Caco-2 (cell line): ENCODE measurements at places on chromosomes 1 and 21.

GRCh38 chr21:44269090-44269489 is 7.4 kb upstream of the DNMT3L start:
- no peak for DNase-seq

DNA sequence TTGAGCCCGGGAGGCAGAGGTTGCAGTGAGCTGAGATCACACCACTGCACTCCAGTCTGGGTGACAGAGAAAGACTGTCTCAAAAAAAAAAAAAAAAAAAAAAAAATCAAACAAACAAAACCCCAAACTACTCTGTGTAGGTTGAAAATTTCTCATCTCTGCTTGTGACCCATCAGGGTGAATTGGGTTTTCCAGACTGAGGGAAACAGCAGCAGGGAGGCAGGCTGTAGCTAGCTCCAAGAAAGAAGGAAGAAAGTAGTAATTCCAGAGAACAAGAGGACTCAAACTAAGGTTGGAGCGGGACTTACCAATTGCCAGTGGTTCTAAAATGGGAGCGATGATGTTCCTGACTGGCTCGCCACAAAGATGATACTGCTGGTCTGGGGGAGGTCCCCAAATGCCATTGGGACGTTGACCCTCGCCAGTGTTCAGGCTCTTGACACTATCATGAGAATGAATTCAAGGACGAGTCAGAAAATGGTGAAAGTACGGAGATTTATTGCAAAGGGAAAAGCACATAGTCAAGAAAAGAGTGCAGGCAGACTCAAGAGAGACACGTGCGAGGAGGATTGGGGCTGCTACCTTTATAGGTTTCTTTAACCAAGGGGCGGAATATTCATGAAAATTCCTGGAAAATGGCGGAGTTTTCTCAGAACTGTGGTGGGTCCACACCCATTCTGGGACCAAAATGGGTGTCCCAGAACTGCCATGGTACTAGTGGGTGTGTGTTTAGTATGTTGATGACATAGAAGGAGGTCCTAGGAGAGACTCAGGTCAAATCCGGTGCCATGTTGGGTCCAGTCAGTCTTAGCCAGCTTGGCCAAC is 13.4 kb downstream of the AADACL4 start:
- DNase-seq = no peak

DNA sequence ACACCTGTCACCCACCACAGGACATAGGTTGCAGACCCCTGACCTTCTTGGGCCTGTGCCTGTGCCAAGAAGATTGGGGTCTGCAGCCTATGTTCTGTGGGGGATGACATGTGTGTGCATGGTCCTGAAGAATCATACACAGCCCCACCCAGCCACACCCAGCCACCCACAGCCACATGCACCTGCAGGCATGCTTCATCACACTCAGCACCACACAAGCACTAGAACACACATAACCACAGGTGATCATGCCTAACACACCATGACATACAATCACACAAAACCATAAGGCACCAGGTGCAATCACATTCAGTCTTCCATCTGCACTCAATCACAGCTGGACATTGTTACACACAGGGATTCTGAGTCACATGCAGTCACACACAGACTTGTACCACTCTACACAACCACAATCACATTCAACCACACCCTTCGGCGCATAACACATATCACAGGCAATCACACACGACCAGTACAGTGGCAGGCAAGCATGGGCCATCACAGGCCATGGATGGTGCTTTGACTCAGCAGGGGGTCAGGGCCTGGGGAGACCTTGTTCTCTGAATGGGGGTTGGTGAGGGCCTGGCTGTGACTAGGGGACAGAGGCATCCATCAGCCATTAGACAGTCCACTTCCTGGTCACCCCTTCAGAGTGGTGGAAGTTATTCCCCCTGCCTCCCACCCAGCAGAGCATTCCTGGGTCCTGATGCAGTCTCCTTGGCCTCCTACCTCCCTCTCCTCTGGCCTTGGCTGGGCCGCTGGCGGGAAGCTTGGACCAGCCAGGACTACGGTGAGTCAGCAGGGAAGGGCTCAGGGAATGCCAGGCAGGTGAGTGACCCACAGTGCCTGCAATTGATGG is 44.3 kb upstream of the EPS8L3 start:
- DNase-seq = no peak

- DNase-seq = no peak
Measured at GRCh38 chr1:31364561-31365250, 8.2 kb downstream of the FABP3 start.
